ENCODE measurements at places on chromosomes 6 and 20. TPM values are rescaled to one million over a fixed set of nuclear protein-coding genes. Genes with fewer than 3 reads are reported as not detected.
A peak's percentile ranks its signal among the peaks of the same experiment; 100 is the strongest.

- no peak for DNase-seq
These were observed 35.1 kb downstream of the EYS start for GRCh38 chr6:65671922-65672321.

- DNase-seq, result no peak
These were observed 42.0 kb downstream of the RNF217 start for GRCh38 chr6:125004198-125004597.

GRCh38 chr6:142395768-142396231 is 94.0 kb downstream of the ADGRG6 start:
- DNase-seq, result peak; percentile 31

SOD2 gene
- 243 TPM for total RNA-seq

- peak; percentile 68 for DNase-seq
These were observed 59.9 kb downstream of the RTN4IP1 start for GRCh38 chr6:106569428-106569827.

LY6G6F gene
- total RNA-seq, result not detected

DNA sequence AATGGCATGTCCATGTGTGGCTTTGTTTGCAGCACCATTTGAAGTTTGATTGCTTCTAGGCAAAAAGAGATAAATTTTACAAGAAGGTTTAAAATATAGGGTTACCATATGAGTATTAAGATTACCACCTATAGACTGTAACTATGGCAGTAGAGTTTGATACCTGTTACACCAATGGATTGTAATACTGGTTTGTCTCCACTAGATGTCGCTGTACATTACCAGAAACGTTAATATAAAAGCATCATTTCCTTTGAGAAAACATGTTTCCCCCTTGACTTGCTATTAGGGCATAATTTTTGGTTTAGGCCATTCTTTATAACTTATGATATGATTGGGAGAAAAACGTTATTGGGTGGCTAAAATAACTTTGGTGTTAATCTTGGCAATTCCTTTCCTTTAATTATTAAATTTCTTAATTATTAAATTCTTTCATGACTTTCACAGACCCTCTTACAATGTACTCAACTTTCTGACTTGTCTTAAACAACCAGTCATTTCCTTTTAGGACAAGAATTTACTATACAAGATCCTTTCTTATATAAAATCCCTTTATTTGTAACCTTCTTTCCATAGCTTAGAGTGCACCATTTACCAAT is 42.8 kb downstream of the HLA-DPB1 start:
- DNase-seq, result peak; percentile 49

TNXB gene
- under 0.01 TPM for total RNA-seq

F13A1 gene
- total RNA-seq, result not detected

DNA sequence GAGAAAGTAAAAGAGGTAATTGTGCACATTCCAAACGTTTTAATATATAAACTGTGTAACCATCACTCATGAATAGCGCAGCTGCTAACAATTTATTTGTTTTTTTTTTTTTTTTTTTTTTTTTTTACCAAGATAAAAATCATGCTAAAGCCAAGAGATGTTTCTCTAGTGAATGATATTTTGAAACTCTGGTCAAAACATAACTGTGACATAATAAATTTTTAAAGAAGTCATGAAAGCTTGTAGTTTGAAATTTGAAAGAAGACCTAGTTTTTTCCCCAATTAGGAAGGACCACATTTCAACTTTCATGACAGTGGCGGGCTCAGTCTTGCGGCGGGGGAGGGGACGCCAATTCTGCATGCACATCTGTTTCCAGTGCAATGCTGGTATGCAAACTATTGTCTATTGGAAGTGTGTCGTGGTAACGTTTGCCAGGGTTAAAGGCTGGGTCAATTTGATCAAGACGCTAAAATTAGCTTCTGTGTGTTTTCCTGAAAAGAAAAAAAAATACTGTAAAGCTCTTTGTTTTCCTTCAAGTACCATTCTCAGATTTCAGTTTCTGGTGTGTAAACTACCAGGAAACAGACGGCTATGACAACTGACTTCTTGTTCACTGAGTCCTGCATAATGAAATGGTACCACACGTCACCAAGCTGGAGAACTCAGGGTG is 211.9 kb downstream of the FOXC1 start:
- DNase-seq, result peak; percentile 31

- peak; percentile 82 for DNase-seq
These were observed at the start of gene TTPAL for GRCh38 chr20:44475694-44476560. Gene TTPAL (plus strand): TSS chr20:44475874. CDS start chr20:44480000, 4,126 bp downstream.

- DNase-seq, result no peak
These were observed 8.2 kb downstream of the MYB start for GRCh38 chr6:135189344-135189743.

GRCh38 chr6:156175433-156175832 is 601.7 kb upstream of the ARID1B start:
- no peak for DNase-seq

GRCh38 chr20:47146686-47147085 is 209.8 kb downstream of the ZMYND8 start:
- DNase-seq, result peak; percentile 73

- DNase-seq, result no peak
These were observed 2.2 kb upstream of the MAPK13 start for GRCh38 chr6:36128073-36128472.

- no peak for DNase-seq
These were observed 170.4 kb upstream of the THEMIS start for GRCh38 chr6:128071212-128071611.

SAPCD1 gene
- not detected for total RNA-seq

NMBR gene
- not detected for total RNA-seq

GRCh38 chr6:63440057-63440456 is 120.3 kb upstream of the LGSN start:
- no peak for DNase-seq

DNA sequence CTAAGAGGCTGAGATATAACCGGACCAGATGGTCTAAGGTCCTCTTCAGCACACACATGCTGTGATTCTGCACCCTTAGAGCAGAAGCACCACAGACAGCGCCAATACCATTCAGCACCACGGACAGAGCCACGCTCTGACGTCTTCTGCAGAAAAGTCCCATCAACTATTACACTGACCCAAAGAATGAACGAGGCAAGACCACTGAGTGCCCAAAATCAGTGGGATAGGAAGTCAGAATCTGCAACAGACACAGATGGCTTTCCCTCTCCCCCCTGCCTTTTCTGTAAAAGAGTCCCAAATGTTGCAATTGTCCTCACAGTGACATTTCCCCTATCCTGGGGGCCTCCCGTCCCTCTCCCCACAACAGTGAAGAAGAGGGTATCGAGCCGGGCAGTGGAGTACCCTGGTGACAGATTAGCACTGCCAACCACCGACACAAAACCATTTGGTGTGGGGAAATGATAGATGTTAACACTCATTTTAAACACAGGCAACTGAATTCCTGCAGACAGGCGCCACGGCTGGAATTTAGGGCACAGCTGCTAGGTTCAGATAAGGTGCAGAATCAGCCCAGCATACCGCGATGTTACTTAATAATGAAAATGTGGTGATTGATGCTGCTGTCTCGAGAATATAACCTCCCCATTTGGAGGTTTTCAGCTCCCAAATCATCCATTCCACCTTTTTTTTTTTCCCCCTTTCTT is 66.6 kb upstream of the CTNNBL1 start:
- peak; percentile 55 for DNase-seq

DNA sequence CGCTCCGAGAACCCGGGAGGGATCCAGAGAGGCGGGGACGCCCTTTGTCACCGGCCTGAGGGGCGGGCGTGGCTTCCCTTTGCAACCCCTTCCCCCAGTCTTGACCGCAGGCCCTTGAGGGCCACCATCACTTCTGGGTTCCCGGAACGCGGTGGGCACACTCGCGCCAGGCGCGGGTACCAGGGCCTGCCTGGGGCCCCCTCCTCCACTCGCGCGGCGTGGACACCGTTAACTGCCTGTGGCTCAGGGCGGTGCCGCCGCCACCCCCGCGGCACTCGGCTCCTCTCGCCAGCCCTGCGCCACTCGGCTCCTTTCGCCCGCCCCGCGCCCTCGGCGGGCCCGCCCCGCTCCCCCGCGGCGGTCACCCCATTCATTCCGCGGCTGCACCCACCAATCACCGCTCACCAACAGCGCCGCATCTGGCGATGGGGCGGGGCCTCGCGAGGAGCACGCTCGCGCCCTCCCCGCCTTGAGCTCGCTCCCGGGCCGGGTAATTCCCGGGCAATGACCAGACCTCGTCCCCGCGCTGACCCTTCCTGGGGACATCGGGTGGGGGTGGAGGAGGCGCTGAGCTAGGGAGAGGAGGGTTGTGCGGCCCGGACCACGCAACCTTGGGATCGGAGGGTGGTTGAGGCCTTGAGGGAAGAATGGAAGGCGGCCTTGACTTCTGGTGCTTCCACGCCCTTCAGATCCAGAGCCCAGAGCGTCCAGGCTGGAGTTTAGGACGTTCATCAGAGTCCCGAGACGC is 10.5 kb upstream of the ELOVL5 start:
- DNase-seq, result peak; percentile 91

- DNase-seq, result no peak
These were observed 2.6 kb downstream of the CTSZ start for GRCh38 chr20:59004493-59004762.

DNA sequence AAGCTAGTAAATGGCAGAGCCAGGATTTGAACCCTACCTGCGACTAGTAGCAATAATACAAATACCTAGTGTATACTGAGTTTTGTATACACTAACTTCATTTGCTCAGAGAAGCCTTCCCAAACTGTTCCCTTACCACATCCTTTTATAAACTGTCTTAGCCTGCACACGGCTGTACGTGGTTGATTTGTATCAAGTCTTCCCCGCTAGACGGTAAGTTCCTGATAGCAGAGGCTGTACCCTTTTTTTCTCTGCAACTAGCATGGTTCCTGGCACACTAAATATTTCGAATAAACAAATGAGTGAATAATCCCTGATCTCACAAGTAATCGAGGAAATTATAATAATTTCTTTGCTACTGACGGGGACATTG is 636 bp downstream of the RTF2 start:
- no peak for DNase-seq

DNA sequence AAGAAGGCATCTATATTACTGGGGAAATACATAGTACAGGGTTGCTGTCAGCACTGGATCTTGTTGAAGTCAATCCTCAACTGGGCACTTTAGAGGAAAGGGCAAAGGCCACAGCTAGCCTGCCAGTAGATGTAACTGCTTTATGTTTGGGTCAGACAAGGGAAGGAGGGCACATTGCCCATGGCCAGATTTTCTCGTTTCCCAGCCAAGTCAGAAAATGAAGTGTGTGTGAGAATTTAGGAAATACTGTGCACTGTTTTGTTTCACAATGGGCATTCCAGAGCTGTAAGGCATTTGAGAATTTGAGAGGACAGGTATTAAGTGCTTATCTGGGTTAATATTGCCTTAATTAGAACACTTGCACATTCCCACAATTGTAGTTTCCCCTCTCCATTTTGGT is 183.9 kb upstream of the MCHR2 start:
- DNase-seq, result no peak

CRISP2 gene
- total RNA-seq, result not detected

GRCh38 chr6:11292594-11293236 is 60.2 kb upstream of the NEDD9 start:
- no peak for DNase-seq

- no peak for DNase-seq
These were observed 205.6 kb upstream of the GGTLC1 start for GRCh38 chr20:24194143-24194542.

DNA sequence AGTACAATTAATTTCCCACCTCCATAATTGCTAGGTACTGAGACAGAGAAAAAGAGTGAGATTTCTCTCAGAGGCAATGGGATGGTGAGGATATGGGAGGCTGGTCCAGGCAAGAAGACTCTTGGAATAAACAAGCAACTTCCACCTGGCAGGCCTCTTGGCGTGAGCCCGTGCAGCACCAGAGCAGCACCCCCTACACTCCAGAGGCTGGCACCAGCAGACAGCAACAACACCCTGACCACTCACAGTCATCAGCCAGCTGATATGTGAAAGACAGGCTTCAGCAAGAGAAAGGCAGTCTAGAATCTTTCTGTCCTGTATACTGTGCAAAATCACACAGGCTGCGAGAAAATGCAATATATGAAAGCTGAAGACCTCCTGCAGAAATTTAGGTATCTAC is 59.7 kb downstream of the KIF13A start:
- no peak for DNase-seq

DNA sequence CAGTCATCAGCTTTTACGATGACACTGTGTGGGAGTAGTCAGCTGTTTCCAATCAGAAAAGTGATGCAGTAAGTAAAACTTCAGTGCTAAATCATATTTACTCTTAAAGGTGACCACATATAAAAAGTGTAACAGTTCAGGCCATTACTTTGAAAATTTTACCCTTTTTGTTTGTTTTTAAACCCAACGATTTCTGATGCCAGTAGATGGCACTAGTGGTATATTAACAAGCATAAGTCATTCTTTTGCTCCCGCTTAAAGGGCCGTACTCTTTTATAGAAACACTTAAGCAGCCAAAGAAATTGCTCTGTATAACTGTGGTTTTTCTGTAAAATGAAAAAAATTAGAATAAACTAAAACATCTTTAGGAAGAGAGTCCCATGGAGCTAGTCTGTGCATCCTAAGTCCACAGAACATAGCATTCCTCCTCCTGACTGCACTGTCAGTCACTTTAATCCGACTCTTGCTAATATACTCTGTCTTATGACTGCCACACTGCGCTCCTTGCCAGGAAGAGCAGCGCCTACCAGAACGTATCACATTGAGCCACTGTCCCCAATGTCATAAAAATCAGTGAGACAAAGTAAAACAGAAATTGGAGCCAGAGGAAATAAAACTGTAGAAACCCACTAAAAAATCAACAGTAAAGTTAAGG is 25.0 kb downstream of the HEBP2 start:
- peak; percentile 77 for DNase-seq

- peak; percentile 54 for DNase-seq
These were observed at the start of gene PABPC1L for GRCh38 chr20:44909872-44910689. Gene PABPC1L (plus strand): TSS chr20:44910060. CDS start chr20:44910144, 84 bp downstream.

- no peak for DNase-seq
These were observed 60.5 kb downstream of the PREX1 start for GRCh38 chr20:48766961-48767960.

FNDC1 gene
- not detected for total RNA-seq

- no peak for DNase-seq
These were observed 1076.1 kb upstream of the ADGRB3 start for GRCh38 chr6:67558985-67559384.

- DNase-seq, result no peak
These were observed 293.4 kb upstream of the SPTLC3 start for GRCh38 chr20:12715371-12715770.

- no peak for DNase-seq
These were observed 46.8 kb upstream of the SH3BGRL2 start for GRCh38 chr6:79584332-79584731.

- DNase-seq, result peak; percentile 54
These were observed 368.2 kb downstream of the SYNE1 start for GRCh38 chr6:152268846-152269442.

DNA sequence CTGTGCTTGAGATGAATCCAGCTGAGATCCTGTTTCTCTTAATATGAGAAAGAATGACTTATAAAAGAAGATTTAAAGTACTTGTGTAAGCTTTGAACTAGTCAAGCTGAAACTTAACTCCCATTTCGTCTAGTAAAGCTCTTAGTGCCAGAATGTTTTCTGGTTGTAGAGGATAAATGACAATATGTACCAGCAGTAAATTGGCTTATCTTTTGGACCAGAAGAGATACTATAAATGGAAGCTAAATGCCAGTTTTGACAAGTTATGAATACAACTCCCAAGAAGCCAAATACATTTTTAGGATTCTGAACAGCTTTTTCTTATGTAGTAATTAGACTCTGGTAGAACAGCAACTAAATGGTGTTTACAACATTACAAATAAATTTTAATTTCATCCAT is 608.7 kb downstream of the EYS start:
- DNase-seq, result no peak

Data from IMR-90 (cell line).